Smooth muscle cell of the umbilical artery (primary cell): ENCODE measurements at places on chromosomes 1 and 21. TPM values are rescaled to one million over a fixed set of nuclear protein-coding genes. Genes with fewer than 3 reads are reported as not detected.

The C21orf58 gene
- 2.4 and 4.8 TPM in 2 replicates for total RNA-seq

The GABRD gene
- total RNA-seq, result not detected in 2 replicates

The GCSAML gene
- not detected in 2 replicates for total RNA-seq

The TP73 gene
- total RNA-seq, result not detected in 2 replicates

The VAV3 gene
- not detected in 2 replicates for total RNA-seq

The KCNAB2 gene
- total RNA-seq, result 3.9 and 7.2 TPM in 2 replicates

The TTC22 gene
- not detected in 2 replicates for total RNA-seq

The MOB3C gene
- total RNA-seq, result 11.3 and 13.7 TPM in 2 replicates

The CCDC185 gene
- total RNA-seq, result not detected in 2 replicates

The CCDC17 gene
- total RNA-seq, result 0.30 and 0.78 TPM in 2 replicates

The ZBTB8OS gene
- total RNA-seq, result 34.0 and 44.2 TPM in 2 replicates

The APOBEC4 gene
- not detected in 2 replicates for total RNA-seq

The FALEC gene
- total RNA-seq, result not detected in 2 replicates

The UMODL1 gene
- not detected in 2 replicates for total RNA-seq

The SLC16A4 gene
- total RNA-seq, result 5.9 and 10.4 TPM in 2 replicates

The OR6K3 gene
- not detected in 2 replicates for total RNA-seq

The DMRTA2 gene
- under 0.01 and 0.05 TPM in 2 replicates for total RNA-seq

The C1orf226 gene
- total RNA-seq, result 0.59 and 0.83 TPM in 2 replicates

The GBP7 gene
- not detected in 2 replicates for total RNA-seq

The PLA2G2C gene
- not detected in 2 replicates for total RNA-seq

The MSH4 gene
- 0.46 and 0.59 TPM in 2 replicates for total RNA-seq

The CD1D gene
- total RNA-seq, result 0.51 and 3.0 TPM in 2 replicates

The C1orf87 gene
- not detected in 2 replicates for total RNA-seq

The FCRL4 gene
- total RNA-seq, result not detected in 2 replicates

The CNIH3 gene
- total RNA-seq, result 14.3 and 47.7 TPM in 2 replicates

The MXRA8 gene
- 172 and 187 TPM in 2 replicates for total RNA-seq

The PBX1 gene
- total RNA-seq, result 26.3 and 38.0 TPM in 2 replicates

The TBX15 gene
- 0.05 TPM in 1 of 2 replicates, not detected in the other for total RNA-seq

The TBX19 gene
- 0.60 and 0.89 TPM in 2 replicates for total RNA-seq

The KPRP gene
- total RNA-seq, result not detected in 2 replicates

The HTR6 gene
- not detected in 2 replicates for total RNA-seq

The UTS2 gene
- not detected in 2 replicates for total RNA-seq

The FMO2 gene
- total RNA-seq, result not detected in 2 replicates

The CNIH4 gene
- 64.8 and 108 TPM in 2 replicates for total RNA-seq

The ALX3 gene
- total RNA-seq, result not detected in 2 replicates

The LCE1F gene
- not detected in 2 replicates for total RNA-seq

The ZNF644 gene
- 51.7 and 62.4 TPM in 2 replicates for total RNA-seq

The WDR64 gene
- total RNA-seq, result not detected in 2 replicates

The ZNF593OS gene
- not detected in 2 replicates for total RNA-seq
